ENCODE measurements at places on chromosomes 7 and 10.
A peak's percentile ranks its signal among the peaks of the same experiment; 100 is the strongest.

- no peak for DNase-seq
Measured at GRCh38 chr10:65555192-65555591, 1370.6 kb upstream of the LRRTM3 start.

GRCh38 chr10:120996456-120997034, 145.4 kb downstream of the WDR11 start:
- no peak for DNase-seq

DNA sequence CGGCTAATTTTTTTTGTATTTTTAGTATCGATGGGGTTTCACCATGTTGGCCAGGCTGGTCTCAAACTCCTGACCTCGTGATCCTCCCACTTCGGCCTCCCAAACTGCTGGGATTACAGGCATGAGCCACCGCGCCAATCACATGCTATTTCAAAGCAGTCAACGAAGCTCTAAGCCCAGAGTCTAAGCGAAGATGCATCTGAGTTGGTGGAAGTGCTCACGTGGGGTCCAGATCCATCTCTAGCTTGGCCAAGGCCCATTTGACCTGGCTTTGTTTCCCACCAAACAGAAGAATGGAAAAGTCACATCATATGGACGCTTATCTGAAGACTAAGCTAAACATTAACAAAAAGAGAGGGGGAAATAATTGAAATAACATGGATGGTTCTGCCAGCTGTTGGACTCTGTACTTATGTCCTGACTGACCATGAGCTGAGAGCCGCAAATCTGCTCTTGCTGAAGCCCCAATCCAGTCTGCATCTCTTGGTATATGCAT, 3.8 kb upstream of the GTF2I start:
- DNase-seq = no peak

DNA sequence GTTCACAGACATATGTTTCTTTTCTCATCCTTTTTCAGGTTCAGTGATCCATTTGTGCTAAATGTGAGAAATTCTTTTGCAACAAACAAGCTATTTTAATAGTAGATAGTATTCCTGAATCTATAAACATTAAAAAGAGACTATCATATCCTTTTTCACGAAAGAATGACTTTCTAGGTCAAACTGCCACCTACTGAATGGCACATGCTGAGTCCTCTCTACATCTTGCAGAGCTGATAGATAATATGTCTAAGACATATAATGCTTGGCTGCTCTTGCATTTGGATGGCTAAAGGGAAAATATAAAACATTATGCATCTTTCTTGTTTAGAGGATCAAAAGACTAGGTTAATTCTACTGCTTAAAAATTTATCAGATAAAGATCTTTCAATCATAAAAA, 114.1 kb upstream of the SLC26A5 start:
- no peak for DNase-seq

DNA sequence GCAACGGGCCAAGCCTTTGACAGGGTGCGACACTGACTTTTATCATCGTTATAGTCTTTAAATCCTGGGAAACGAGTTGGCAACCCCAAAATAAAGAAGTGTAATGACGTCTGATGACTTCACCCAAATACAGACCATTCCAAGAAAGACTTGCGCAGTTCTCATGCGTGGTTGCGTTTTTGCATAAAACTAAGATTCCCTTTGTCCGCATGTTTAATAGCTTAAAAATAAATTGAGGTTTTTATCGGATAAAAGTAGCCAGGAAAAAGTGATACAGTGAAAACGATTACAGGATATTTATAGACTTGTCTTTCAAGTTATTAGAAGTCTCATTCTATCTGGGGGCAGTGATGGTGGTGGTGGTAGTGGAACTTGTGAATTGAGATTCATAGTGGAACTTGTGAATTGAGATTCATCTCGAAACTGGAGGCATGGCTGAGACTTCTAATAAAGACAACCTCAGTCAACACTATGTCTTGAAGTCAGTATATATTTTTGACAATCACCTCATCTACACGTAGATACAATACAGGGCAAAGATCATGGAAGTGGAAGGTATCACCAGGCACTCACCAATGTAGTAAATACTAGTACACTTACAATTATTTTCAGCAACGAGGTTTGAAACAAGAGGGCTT, 1.2 kb upstream of the NAMPT start:
- DNase-seq = peak; percentile 31

GRCh38 chr10:132005147-132005546, 23.4 kb upstream of the BNIP3 start:
- DNase-seq = no peak
